ENCODE measurements at places on chromosomes 3 and 15.

DNA sequence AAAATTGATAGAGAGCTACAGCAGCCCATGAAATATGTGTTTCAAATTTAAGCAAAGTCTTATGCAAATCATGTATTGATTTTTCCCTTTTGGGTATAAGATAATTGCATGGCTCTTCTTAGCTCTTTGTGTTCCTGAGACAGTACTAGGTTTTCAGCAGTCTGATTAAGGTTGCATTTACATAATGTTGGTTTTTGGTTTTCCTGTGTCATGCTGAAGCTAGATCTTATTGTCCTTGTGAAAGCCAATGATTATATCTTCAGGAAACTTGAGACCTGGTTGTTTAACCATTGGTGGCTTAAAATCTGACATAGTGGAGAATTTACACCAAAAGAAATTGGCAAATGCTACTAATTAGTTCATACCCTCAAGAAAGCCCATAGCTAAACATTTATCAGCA, 392.6 kb downstream of the ZPLD1 start:
- no peak for DNase-seq

GRCh38 chr3:38823722-38824121, 7.7 kb upstream of the SCN10A start:
- no peak for DNase-seq

DNA sequence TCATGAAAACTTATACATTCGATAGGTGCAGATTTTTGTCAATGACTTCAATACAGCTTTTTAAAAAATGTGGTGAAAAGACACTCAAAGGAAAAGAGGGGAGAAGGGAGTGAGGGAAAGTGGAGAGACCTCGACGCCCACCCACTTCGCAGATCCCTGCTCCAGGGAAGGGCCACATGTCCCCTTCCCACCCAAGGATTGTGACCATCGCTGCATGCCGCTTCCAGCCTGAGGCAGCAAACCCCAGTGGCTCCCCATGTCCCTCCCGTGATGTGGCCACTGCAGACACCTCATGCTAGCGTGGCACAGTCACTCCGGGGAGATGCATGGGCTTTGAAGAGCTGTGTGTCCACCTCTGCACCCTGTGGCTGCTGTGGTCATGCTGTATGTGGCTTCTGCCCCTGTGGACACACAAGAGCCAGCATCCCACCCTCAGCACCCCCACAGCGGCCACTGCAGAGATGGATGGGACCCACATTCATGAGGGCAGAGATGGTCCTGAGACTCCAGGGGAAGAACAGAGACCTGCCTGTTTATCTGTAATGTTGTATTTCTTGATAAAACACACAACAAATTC, 230.2 kb downstream of the OCA2 start:
- DNase-seq = no peak

DNA sequence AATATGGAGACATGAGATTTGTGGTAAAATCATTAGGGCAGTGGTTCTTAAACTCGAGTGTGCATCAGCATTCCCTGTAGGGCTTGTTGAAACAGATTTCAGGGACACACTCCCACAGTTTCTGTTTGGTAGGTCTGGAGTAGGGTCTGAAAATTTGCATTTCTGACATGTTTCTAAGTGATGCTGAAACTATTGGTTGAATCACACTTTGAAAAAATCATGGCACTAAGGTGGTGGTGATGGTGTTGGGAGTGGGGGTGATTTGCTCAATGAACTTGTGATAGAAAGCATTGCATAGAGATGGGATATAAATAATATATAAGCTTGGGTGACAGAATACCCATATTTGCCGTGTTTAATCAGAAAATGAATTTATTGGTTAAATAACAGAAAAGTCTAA, 11.3 kb downstream of the MITF start:
- no peak for DNase-seq

- no peak for DNase-seq
Measured at GRCh38 chr3:147415874-147416273, 6.7 kb downstream of the ZIC1 start.

- DNase-seq = no peak
Measured at GRCh38 chr3:15325228-15325627, 7.2 kb downstream of the SH3BP5 start.

- no peak for DNase-seq
Measured at GRCh38 chr3:194337965-194338753, 13.0 kb downstream of the CPN2 start.

DNA sequence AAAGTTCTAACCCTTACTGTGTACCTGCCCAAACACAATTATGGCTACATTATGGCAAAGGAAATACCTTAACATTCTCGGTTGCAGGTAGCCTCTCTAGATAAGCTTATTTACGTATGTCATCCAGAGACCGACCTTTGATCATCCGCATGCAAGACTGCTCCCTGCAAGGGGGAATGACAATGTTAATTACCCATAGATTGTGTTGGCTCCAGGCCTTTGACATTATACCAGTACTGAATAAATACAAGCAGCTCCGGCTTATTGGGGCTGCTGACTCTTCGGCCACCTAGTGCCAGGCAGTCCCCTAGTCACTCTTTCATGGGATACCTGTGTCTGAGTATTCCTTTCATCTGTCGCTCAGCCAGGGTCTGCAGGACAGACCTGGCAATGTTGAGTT, 223.5 kb downstream of the DTWD1 start:
- no peak for DNase-seq

GRCh38 chr3:141074529-141074928, 23.4 kb downstream of the SPSB4 start:
- DNase-seq = no peak

DNA sequence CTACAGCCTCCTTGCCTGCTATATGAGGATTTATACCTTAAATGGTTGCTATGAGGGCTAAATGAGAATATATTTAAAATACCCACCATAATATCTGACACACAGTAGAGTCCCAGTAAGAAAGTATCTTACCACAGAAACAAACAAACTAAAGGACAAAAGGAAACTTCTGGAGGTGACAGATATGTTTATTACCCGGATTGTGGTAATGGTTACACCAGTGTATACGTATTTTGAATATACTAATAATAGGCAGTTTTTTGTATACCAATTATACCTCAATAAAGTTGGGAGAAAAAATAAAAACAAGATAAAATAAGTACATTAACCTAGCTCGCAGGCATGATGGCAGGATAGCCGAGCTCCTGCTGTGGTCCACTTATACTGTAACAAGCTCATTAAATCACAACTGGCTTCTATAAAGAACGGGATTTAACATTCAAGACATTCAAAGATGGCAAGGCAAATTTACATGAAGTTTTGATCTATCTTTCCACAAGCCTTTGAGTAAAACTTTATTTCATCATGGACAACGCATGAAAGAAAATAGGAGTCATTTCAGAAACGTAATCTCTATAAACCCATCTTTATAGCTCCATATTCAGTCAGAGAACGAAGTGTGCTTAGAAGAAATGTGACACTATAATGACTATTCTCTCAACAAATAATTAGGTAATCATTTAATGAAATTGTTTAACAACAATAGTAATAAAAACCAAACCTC, 1.5 kb downstream of the RPN1 start:
- DNase-seq = no peak

- no peak for DNase-seq
Measured at GRCh38 chr15:92884436-92885223, 15.5 kb upstream of the CHD2 start.

GRCh38 chr3:66553441-66554113, 52.8 kb upstream of the LRIG1 start:
- DNase-seq = no peak

GRCh38 chr3:118544458-118544857, 490.2 kb downstream of the IGSF11 start:
- DNase-seq = no peak

DNA sequence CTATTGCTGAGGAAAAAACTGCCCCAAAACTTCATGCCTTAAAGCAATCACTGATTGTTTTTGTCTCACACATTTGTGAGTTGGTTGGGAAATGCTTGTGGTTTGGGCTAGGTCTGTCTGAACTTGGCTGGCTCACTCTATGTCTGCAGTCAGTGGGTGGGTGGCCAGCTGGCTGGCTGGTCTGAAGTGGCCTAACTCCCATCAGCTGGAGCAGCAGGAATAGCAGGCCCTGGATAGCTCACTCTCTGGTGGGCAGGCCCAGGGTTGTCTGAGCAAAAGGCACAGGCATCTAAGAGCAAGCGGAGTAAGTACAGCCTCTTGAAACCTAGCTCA, 37.7 kb upstream of the PRR20G start:
- DNase-seq = no peak

GRCh38 chr3:122947738-122948137, 79.8 kb downstream of the SEMA5B start:
- DNase-seq = no peak

All from stimulated activated CD8-positive, alpha-beta memory T cell treated with anti-CD3 and anti-CD28 coated beads, Interleukin-12 subunit alpha, Interleukin-12 subunit beta, amount 100 ng/mL, for 4 hours (primary cell).